ACHN (cell line): ENCODE measurements at places on chromosomes 2 and 18.
A peak's percentile ranks its signal among the peaks of the same experiment; 100 is the strongest.

DNA sequence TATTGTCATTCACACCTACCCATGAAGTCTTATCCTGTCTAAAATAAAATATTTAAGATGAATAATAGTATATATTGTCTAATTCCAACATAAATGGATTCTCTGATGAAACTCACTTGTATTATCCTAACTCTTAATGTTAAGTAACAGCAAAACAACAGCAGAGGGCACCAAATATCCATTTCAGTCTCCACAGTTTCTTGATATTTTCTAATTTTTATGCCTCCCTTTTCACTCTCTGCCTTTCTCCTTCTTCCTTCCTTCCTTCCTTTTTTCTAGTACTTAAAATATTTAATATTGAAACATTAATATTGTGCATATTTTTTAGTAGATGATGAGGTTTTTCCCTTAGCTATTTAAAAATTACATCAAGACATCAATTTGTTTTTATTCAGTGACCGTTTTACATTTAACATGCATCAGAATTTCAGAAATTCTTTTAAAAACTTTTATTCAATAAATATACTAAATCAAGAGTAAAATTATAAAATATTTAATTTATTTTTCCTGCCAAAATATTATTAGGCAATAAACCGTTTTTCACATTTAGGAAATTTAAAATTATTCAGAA, 97.6 kb downstream of the WDR7 start:
- DNase-seq = peak; percentile 49

- no peak for DNase-seq
These were observed 63.7 kb upstream of the FANCL start for GRCh38 chr2:58304843-58305242.

DNA sequence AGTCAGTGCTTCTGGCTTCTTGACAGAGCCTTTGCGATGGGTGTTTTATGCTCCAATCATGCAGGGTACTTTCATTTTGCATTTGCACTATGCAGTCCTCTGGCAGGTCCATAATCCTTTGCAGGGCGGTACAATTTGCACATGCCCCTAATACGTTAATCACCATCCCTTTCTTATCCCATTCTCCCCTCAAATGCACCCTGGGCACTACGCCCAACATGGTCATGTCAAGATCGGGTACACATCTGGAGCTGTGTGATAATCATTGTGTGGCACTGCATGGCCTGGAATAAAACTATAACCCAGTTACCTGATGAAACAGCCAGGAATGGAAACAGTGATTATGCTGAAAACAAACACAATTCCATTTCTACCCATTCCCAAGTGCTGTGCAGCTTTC, 27.7 kb downstream of the LOXHD1 start:
- DNase-seq = no peak

DNA sequence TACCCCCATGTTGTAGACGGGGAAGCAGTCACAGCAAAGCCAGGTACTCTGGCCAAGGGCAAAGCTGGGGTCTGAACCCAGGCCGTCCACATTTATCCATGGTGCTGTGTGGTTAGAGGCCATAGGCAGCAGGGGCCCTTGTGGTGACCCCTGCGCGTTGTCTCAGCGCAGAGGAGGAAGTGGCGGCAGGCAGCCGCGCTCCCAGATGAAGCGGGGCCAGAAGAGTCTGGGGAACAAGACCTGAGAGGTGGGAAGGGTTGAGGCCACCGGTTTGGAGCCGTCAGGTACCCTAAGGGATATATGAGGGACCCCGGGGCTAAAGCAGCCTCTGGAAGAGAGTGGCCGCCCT, 770 bp downstream of the ZNF396 start:
- no peak for DNase-seq

DNA sequence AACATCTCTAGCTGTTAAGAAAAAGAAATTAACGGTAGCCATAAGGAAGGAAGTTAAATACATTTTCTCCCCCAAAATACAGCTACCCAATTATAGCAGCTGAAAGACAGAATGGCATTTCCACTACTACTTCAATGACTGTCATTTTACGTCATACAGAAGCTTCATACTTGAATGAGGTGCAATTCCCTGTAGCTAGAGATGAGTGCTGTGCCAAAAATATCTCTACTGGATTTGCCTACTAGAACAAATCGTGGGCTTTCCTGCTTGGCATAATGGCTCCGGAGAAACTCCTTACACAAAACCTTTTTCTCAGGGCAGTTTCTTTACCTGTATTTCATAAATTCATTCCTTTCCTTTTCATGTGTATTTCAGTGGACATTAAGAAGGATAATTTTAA, 36.3 kb upstream of the NRXN1 start:
- no peak for DNase-seq

DNA sequence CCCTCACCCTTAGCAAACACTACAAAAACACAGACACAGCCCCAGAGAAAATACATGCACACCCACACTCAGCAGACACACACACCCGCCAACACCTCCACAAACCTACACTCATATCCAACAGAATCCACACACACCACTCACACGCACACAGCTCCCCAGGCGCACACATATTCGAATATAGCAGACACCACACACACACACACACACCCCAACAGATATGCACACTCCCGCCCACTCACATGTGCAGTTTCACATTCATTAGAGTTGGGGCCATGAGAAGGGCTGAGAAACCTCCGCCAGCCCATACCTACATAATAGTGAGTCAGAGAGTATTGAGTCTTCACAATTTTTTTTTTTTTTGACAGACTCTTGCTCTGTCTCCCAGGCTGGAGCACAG, 29.4 kb upstream of the NOTO start:
- no peak for DNase-seq

DNA sequence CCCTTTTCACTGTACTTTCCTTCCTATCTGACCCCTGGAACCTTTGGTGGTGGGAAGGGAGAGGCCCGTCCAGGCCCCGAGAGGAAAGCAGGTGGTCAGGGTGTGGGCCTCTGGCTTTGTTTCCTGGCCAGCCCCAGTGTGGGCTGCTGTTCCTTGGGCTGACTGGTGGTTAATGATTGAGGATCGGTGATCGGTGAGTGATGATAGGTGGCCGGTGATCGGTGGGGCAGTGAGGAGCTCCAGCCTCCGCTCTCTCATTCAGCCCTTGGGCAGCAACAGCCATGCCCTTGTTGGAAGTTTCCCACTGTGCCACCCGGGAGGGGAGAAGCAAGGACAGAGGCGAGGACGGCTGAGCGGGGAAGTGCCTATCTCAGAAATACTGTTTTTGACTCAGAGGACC, 7.3 kb downstream of the ACKR3 start:
- DNase-seq = no peak

- DNase-seq = no peak
These were observed 269.9 kb downstream of the PID1 start for GRCh38 chr2:229001196-229001595.

DNA sequence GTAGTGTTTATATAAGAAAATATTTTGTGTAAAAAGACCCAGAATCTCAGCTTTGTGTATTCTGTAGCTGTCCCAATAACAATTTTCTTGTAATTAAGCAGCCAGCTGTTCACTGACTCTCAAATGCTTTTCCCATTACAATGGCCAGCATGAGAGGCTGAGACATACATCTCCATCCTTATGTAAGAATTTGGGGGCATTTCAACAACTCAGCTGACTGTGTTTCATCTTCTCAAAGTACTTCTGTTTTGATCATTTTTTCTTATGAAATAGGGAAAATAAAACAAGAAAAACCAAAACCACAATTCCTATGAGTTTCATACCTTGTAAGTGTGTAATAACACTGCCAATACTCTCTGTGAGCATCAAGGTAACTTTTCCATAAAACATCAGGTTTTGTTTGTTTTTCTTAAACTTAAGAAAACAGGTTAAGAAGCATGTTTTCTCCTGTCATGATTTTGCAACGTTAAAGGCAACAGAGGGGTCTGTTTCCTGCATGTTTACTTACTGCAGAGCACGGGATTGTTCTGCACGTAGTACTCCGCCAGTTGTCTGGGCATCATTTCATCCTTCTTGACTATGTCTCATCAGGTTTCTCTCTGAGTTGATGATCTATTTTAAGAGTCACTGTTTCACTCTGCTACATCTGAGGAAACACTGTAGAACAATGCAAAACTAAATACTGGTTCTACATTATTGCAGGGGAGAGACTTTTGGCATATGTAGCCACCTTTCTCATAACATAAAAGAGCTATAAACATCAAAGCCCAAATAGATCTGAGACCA, 62.9 kb upstream of the CYRIA start:
- DNase-seq = no peak

- no peak for DNase-seq
These were observed 312.6 kb downstream of the PTPRM start for GRCh38 chr18:7879717-7880116.

- no peak for DNase-seq
These were observed 118.9 kb downstream of the SPOPL start for GRCh38 chr2:138620431-138620830.

GRCh38 chr2:1628893-1629292, 115.4 kb downstream of the PXDN start:
- no peak for DNase-seq

DNA sequence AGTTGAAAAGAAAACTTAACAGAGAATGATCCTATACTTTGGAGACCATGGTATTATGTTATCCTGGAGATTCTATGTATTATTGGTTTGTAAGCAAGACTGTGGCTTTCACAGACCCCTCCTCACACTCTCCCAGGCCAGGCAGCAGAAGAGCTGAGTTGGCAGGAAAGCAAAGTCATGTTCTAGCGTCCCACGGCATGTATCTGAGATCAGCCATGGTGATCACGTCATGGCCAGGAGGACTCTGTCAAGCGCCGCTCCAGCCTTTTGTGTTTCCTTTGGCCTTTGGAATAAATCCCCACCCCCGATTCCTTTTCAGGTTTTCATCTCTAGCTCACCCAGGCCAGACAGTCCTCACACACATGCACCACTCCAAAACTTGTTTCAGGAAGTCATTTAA, 39.1 kb downstream of the LRRC30 start:
- DNase-seq = no peak

DNA sequence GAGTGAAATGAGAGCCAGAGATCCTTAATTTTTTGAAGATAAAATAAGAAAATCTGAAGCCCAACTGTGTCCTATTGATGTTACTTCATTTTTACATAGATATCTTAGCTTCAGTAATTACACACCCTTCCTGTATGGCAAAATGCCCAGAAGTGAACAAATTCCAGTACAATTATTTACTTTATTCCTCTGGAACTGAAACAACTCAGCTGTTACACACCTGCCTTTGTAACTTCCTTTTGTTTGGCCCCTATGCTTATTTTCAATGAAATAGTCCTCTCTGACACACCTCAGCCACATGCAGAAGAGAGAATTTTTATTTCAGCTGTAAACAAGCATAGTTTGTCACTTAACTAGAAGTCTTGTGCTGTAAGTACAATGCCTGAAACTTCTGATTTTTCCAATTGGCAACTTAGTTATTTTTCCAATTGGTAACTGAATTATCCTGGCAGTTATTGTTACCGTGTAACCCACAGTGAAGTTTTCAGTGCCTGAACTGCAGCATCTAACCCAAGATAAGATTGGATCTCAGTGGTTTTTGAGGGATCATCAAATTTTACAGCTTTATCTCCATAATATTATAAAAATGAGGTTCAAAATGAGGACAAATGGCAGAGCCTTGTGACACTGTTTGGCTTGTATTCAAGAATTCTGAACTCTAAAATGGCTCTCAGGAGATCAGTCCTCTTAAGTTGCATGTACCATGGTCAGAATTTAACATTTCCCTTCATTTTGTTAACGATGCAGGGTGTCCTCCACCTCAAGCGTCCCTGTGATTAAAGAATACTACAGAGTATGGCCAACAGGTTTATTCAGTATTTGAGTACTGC, 82.6 kb downstream of the PKP4 start:
- DNase-seq = peak; percentile 65

GRCh38 chr18:47054369-47054768, 18.9 kb upstream of the ELOA2 start:
- no peak for DNase-seq

DNA sequence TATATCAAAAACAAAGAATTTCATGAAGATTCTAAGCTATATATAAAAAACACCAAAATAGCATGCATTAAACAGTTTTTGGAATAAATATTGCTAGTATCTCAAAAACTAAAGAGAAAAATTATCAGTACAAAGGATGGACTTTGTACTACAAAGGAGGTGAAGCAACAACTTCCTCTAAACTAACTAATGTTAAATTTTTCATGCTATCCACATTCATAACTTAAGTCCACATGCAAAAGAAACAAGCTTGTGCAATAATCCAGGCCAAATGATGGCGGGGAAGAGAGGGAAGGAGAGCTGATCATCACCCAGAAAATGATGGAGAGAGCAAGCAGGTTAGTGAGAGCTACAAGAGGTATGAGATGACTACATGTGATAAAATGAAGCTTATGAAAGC, 70.1 kb downstream of the KIDINS220 start:
- no peak for DNase-seq

DNA sequence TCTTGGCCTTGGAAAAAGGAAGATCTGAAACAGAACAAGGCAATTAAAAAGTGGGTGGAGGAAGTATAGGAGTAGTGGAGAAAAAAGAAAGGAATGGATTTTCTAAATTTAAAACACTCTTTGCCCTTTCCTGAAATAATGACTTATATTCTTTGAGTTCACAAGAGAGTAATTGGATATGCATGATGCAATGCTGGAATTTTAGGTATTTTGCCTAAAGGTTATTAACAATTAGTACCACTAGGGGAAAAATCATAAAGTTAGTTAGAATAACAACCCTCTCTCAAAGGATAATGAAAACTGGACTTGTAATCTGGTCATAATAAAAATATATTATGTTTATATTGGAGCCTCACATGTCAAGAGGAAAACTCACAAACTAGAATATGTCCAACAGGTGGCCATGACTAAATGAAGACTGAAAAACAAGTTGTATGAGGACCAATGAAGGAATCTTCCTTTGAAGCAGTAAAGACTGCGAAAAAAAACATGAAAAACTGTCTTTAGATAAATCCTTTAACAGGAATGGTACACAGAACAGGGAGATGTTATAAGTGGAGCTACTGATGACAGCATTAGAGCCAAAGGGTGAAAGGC, 281.8 kb downstream of the NCKAP5 start:
- no peak for DNase-seq

GRCh38 chr2:96637385-96638143, 548 bp downstream of the KANSL3 start:
- DNase-seq = peak; percentile 95

DNA sequence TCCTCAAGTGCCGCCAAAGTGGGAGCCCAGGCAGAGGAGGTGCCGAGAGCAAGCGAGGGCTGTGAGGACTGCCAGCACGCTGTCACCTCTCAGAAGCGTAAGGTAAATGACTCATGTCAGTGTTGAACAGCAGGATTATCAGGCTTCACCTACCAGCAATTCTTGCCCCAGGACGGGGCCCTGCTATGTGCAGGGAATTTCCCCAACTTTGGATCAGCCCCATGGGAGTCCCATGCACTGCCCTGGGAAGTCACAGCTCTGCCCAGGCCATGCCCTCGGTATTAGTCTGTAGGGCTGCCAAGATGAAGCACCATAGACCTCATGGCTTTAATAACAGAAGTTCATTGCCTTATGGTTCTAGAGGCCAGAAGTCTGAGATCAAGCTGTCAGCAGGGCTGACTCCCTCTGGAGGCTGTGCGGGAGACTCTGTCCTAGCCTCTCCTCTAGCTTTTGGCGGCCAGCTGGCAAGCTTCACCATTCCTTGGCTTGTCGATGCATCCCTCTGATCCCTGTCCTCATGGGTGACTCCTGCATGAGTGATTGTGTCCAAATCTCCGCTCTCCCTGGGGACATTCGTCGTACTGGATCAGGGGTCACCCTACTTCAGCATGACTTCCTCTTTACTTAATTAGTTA, 55.9 kb downstream of the TRPM8 start:
- no peak for DNase-seq
